Fibroblast of skin of abdomen (primary cell): ENCODE measurements at places on chromosomes 6 and 20.

DNA sequence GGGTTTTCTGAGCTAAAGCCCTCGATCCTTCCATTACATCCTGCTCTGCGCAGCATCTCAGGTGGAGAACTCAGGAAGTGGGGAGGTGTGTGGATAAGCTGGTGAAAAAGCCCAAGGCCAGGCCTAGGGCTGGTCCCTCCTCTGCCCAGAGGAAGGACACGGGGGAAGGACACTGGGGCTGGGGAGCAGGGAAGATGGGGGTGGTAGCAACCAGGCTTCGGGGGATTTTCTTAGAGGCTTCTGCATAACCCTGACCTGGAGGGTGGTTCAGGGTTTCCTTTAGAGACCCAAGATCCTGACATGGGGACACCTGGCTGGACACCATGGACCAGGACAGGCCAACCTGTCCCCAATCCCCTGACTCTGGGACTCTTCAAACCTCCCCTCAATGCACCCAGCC is 37.9 kb downstream of the SUN5 start:
- DNase-seq = no peak

DNA sequence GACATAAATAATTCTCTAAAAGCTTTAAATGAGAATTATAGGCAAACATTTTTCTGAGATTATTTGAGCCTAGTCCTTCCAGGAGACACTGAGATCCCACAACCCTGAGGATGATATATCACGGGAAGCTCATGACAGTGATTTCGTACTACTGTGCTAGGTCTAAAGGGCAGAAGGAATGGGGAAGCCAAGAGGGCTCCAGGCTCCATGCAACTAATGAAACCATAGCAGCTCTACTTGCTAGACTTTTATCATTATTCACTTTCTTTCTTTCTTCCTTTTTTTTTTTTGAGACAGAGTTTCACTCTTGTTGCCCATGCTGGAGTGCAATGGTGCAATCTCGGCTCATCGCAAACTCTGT is 57.3 kb upstream of the SGK1 start:
- no peak for DNase-seq

- peak; percentile 84 for DNase-seq
These were observed 322.2 kb downstream of the SOX4 start for GRCh38 chr6:21915707-21916260.

GRCh38 chr6:16206595-16207037 is 31.8 kb upstream of the GMPR start:
- DNase-seq = peak; percentile 92

- DNase-seq = peak; percentile 89
These were observed 167.7 kb downstream of the SIM1 start for GRCh38 chr6:100296810-100297544.

- DNase-seq = no peak
These were observed 681.6 kb upstream of the GJE1 start for GRCh38 chr6:141451181-141451510.

DNA sequence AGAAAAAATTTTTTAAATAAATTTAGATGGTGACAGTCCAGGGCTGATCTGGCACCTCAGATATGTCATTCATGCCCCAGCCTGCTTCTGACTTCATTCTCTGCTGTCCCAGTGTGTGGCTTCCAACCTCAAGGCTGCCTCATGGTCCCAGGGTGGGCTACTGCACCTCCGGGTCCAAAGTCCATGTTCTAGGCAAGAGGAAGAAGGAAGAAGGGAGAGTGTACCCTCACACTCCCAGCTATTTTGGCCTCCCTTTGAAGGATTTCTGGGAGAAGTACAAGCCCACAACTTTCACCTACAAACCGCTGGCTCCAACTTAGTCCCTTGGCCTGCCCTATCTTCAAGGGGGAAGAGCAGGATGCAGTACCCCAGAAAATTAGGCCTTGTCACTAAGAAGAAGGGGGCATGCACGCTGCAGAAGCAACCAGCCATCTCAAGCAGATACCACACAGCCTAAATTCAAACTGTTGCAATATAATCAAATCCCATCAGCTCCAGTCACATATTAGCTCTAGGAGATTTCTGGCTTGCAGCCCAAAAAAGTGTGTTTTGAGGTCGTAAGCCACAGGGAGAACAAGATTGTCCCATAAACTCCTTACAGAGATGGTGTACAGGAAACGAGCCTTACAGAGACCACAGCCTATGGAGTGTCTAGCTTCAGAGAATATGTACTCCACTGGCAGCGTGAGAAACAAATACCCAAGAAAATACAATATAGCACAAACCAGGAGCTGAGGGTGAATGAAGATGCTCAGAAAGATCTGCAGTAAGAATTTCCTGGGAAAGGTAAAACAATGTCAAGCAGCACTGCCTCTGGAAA is 906 bp upstream of the BTN3A2 start:
- DNase-seq = peak; percentile 33

GRCh38 chr20:11544029-11544678 is 373.5 kb upstream of the BTBD3 start:
- DNase-seq = peak; percentile 67

DNA sequence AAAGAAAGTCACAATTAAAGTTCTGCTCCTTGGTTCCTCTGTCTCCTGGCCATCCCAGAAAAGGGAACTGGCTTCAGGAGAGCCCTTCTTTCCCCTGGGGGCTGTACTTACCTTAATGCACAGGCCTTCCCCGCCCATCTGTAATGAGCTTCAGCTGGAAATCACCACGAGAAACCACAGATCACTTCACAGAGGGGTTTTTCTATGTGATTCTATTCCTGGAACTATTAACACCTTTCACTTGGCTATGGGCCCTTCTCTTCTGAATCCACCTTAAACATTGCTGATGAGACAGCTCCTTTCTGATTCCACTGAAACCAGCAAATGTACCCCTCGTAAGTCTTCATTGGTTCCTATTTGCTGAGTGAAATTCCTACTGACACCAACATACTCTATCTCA is 80.7 kb downstream of the FOXF2 start:
- DNase-seq = no peak

DNA sequence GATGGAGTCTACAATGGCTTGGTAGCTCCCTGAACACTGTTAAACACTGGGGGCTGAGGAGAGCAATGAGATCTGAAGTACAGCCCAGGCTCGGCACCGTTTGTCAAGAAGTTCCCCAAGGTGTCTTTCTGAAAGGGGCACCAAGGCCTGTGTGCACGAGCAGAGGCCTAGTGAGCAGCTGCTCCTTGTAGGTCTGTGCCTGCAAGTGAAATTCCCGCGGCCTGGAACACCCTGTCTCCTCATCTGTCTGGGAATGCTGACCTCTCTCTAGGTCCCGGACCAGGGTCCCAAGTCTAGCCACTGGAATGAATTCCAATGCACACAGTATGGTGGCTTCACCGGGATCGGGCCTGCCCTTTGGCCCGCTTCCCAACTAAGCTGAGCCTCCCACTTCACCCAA is 134.8 kb downstream of the FOXC1 start:
- no peak for DNase-seq

DNA sequence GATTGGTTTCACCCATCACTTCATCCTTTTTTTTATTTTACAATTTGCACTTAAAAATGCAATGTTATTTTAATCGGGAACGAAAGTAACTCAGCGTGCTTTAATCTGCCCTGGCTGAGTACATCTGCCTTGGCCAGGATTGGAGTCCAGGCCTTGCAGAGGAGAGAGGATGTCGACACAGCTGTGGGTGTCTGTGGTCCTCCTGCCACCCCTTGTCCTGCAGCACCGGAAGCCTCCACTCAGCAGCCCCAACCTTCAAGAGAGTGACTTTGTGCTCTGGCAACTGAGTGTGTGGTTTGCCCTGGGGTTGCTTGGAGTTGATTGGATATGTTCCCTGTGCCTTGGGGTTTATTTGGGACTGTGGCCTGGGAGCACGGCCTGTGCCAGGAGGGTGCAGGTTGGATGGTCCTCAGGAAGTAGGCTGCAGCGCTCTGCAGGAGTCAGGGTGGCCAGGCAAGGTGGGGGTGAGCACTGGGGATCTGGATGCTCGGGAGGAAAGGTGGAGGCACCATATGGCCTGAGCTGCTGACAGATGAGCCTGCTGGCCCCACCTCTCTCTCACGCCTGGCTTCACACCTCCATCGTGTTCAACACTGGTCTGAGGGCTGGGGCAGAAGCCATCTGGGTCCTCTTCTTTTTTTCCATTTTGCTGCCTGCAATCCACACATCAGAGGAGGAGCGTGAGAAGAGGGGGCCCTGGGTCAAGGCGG is 4.3 kb downstream of the MYT1 start:
- no peak for DNase-seq

GRCh38 chr20:4476903-4477500 is 244.7 kb upstream of the PRND start:
- no peak for DNase-seq

DNA sequence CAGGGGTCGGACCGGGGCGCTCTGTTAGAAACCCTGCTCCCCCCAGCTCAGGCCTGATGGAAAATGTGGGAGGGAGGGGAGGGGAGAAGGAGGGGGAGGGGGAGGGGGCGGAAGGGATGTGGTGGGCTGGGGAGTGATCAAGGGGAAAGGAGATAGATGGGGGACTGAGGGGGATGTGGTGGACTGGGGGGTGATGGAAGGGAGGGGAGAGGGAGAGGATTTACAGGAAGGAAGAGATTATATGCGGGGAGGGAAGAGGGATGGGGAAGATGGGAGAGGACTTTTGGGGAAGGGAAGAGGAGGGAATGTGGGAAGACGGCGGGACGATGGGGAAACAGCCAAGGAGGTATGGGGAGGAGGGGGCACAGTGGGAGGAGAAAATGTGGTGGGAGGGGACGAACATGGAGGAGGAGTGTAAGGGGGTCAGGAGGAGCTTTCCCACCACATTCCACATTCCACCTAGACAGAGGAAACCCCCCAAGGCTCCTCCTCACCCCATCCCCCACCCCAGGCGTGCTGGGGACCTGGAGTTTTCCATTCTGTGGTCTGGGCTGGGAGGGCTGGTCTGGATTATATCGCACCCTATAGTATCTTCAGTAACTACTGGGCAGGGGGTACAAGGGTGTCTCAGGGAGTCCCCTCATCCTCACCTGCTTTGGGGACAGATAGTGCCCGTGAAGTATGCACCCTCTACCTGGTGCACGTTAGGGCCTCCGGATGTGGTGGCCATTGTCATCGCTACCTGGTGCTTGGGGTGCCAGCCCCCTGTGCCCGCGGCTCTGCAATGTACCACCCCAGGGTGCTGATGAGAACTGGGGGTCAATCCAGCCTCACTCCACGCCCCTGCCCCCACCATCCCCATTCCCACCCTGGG is 578 bp upstream of the PTGIS start:
- DNase-seq = peak; percentile 31

GRCh38 chr6:4356899-4357659 is 221.7 kb upstream of the ECI2 start:
- no peak for DNase-seq

DNA sequence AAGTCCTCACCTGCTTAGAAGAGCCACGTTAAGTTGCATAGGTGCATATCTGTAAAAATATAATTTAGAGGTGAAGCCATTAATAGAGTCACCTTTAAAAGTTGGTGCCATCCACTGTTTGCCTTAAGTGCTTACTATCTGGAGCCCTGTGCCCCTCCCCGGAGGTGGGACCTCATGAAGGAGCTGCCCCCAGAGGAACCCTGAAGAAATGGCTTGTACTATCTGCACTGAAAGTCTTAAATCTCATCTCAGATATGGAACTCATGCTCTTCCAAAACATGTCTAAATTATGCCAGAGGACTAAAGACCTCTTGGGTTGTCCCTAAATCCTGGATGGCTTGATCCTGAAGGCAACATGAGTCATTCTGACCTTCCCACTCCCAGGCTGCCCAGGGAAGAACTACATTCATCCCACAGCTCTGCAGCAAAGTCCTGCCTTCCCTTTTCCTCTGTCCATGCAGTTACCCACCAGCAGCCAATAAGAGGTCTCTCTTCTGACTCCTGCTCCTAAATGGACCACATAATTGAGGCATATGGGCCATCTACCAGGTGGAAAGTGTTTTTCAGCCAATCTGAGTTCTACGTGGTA is 85.3 kb downstream of the ASXL1 start:
- no peak for DNase-seq

DNA sequence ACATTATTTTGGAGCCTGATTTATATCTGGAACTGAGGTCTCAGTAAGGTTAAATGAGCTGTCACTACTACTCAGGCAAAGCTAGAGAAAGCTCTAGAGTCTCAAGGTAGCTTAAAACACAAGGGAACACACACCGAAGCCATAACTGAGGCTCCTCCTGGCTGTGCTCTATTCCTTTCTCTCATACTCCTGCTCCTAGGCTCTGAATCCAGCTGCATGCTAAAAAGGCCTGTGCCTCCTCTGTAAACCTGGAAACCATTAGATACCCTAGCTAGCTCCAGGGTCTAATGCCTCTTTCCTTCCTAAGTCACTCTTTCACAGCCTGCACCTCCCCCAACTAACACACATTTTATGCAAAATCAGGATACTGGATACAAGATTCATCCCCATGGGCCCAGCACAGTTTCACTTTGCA is 17.1 kb downstream of the RIPOR2 start:
- no peak for DNase-seq

DNA sequence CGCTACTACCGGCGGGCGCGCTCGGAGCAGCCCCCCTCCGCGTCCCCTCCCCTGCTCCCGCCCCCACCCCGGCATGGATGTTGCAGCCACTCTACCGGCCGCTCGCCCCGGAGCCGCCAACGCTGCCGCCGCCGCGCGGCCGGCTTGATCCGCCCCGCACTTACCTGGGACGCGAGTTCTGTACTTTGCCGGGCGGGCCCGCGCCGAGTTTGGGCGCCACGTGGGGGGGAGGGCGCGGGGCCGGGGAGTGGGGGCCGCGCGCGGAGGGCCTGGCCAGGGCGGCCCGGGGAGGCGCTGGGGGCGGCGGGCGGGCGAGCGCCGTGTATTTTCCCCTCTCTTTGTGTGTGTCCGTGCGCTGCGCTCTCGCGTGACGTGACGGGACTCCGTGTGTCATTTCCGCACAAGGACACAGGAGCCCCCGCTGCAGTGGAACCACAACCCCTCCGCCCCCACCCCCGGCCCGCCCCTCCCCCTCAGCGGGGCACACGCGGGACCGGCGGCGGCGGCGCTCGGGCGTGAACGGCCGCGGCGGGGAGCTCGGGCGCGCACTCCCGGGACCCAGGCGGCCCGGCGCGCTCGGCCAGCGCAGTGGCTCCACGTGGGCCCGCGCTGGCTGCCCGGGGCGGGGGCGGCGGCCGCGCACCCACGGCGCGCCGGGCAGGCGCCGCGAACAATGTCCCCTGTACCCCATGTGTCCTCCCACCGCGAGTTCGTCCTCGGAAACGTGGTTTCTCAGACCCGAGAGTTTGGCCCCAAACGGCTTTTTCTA is at the start of gene BEND3:
BEND3 (minus strand) TSS at position 590 of the 769 bp plus-strand sequence. CDS start 16,230 bp downstream, outside the sequence.
- peak; percentile 29 for DNase-seq

DNA sequence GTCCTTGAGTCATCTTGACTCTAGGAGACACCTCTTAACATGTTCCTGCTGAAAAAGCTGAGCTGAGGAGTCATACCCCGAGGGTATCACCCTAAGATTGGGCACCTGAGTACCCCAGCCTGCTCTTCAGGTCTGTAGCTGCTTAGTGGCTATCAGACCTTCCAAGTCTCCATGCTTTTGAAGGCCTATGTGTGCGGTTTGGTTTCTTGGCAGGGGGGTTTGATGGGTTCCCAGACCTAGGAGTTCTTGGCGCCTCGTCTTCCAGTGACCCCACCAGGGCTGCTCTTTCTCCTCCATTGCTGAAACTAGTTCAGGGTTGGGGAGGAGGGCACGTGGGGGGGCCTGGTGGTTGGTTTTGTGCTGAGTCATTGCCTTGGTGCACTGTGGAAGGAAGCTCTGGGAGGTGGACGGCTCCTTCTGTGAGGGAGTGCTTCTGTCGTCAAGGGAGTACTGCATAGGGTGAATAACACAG is 20.1 kb downstream of the IGF2R start:
- DNase-seq = peak; percentile 38
